Activated T-cell treated with anti-CD3 and anti-CD28 coated beads for 1 hour (primary cell): ENCODE measurements at places on chromosomes 1 and 21.

- DNase-seq, result no peak
These were observed 237.9 kb downstream of the USP25 start for GRCh38 chr21:15967661-15968060.

- DNase-seq, result no peak
These were observed 49.9 kb upstream of the STUM start for GRCh38 chr1:226498640-226499008.

DNA sequence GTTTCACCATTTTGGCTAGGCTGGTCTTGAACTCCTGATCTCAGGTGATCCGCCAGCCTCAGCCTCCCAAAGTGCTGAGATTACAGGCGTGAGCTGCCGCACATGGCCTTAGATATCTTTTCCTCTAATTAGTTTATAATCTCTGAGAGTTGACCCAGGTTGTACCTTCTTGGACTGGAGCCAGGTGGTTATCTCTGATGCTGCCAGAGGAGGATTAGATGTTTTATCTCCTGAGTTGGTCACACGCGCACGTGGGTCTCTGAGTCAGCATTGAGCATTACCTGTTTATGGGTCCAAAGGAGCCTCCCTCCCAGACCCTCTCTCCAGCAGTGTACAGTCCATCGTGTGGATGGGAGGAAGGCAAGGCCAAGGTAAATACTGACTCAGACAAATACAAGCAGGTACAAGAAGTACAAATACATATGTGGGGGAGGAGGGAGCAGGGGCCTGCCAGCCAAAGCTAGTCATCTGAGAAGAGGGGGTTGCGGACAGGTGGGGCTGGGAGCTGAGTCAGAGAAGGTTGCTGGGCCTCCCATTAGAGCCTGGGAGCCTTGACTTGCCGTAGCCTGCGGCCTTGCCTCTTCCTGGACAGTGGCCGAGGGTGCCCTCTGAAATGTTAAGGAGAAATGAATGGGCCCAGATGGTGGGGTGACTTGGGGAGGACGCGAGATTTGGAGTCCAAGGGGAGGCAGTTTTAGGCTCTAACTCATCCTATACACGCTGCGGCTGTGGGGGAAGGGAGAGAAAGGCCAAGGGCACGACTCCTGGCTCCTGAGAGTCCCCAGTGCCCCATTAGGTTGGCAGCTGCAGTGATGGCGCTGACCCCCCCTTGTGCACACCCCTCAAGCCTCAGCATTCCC, 13.1 kb downstream of the IL6R start:
- no peak for DNase-seq

DNA sequence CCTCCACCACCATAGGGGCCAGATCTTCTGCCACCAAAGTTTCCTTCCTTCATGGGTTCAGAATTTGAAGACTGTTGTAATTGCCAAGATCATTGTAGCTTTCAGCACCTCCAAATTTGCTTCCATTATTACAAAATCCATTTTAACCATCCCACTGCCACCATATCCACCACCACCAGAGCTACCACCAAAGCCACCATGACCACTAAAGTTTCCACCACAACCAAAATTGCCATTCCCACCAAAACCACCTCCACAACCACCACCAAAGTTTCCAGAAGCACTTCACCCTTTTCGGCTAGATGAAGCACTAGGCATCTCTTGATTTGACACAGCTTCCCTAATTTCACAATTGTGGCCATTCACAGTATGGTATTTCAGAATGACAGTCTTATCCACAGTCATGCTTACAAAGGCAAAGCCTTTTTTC, 45.2 kb downstream of the SLC30A7 start:
- DNase-seq, result no peak

DNA sequence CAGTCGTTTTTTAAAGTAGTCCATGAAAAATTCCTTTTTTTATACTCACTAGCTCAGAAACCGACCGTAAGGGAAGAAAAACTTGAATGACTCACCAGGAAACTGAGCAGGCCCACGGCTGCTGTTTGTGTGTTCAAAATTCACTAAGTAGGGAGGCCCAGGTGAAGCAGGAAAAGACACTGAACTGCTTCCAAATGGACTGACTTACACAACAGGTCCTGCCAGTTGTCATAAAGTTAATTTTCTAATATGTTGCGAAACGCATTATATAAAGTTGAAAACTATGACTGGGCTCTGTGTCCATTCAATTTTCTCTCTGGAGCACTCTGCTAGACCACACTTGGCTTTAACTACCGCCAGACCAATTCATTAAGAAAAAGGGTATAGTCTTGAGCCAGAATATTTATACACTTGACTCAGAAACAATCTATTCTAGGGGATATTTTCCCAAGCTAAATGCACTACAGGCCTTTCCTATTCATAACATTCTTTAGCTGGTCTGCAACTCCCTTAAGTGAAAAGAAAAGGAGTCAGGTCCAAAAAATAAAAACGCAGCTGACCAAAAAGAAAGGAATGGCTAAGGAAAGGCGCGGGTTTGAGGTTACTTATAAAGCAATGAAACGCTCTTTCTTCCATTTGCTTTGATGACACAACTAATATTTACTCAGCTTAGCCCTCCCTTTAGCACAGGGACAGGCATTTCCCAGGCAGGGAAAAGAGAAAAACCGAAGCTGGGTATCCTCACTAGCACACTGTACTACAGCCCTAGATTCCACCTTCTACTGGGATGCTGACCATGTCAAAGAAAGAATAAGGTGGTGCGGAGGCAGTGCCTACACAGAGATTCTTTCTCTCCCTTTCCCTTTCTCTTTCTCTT, 306.3 kb upstream of the ESRRG start:
- no peak for DNase-seq

DNA sequence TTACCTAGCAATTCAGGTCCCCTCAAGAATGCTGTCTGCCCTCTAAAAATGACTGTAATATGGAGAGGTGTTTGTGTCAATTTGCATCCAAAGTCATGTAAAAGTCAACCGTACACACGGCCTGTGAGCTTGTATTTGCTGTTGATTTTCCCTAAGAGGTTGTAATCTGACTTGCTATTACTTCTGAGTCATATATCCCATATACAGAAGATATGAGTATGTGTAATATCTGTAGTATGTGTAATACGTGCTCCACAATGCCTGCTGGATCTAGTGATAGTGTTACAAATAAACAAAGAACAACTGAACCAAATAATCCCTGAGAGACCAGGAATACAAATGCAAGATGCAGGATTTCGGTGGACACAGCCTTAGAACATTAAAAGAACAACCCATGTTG, 1.4 kb upstream of the KCNJ6 start:
- no peak for DNase-seq
